HTR-8/SVneo (cell line): ENCODE measurements at places on chromosomes 3 and 15.

GRCh38 chr3:17442332-17443049 lies 299.9 kb downstream of the TBC1D5 start:
- DNase-seq, result no peak

- peak; percentile 67 for DNase-seq
Observed at GRCh38 chr15:84929795-84930603, 45.5 kb downstream of the SLC28A1 start.

DNA sequence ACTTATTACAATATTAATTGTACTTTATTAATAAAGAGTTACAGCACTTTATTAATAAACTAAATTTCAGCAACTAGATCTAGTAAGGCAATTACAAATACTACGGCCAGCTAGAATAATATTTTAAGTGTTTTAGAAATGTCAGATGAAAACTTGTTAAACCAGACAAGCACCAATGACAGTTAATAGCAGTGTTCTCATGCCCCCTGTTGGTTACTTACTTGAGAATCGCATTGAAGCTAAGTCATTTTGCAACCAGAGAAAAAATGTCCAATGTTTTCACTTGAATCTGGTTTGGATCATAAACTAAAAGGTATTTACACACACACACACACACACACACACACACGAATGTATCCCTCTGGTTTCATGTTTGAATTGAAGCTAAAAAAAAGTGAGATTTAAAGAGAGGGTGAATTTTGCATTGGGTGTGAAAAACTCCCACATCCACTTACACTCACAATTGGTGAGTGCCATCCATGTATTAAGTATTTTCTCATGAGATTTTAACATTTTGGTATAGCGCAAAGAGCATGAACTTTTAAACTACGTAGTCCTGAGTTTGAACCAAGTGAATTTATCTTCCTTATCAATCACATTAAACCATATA lies 347.7 kb downstream of the ZBBX start:
- DNase-seq, result peak; percentile 31

DNA sequence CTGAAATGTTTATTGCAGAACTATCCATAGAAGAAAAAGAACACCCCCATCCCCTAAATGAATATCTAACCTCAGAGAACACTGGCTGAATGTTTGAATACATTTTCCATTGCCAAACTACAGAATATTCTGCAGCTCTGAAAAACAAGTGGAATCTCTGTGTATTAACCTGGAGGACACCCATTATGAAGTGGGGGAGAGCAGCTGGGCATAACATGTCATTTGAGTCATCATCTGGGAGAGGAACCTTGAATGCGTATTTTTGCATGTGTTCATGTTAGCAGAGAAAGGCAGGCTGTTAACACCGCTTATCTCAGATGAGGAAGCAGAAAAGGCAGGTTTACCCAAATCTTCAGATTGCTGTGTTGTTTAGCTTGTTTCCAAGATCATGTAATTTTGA lies 31.5 kb downstream of the ESYT3 start:
- DNase-seq, result no peak
